ENCODE measurements at places on chromosomes 16 and 17. TPM values are rescaled to one million over a fixed set of nuclear protein-coding genes. Genes with fewer than 3 reads are reported as not detected.

Gene NPW
- 0.60 TPM for total RNA-seq

Gene INCA1
- total RNA-seq = 0.14 TPM

Gene PRSS33
- not detected for total RNA-seq

Gene FNDC8
- not detected for total RNA-seq

Gene HS3ST3A1
- total RNA-seq = 0.28 TPM

Gene CACNB1
- 6.2 TPM for total RNA-seq

Gene HEATR9
- not detected for total RNA-seq

Gene GFAP
- 0.10 TPM for total RNA-seq

Gene CCDC78
- 2.7 TPM for total RNA-seq

Gene CACNG1
- total RNA-seq = not detected

Gene TMEM231
- 9.0 TPM for total RNA-seq

Gene KRTAP2-3
- 1.8 TPM for total RNA-seq

Gene SBK1
- 0.14 TPM for total RNA-seq

Gene BEAN1
- 0.14 TPM for total RNA-seq

Gene RCVRN
- total RNA-seq = not detected

Gene STAC2
- total RNA-seq = not detected

Gene TBX21
- not detected for total RNA-seq

Gene ZNF213
- 4.4 TPM for total RNA-seq

Gene CACNG5
- total RNA-seq = not detected

Gene WNK4
- 0.28 TPM for total RNA-seq

Gene NSRP1
- 16.9 TPM for total RNA-seq

Gene AGRP
- total RNA-seq = not detected

Gene SOST
- not detected for total RNA-seq

Gene ADAP2
- 0.65 TPM for total RNA-seq

Gene ABCA6
- total RNA-seq = 0.07 TPM

Gene PRDM7
- not detected for total RNA-seq

Gene CCL7
- not detected for total RNA-seq

Gene FGF11
- total RNA-seq = 16.9 TPM

Gene RPL26
- total RNA-seq = 2,517 TPM

Gene SCNN1B
- total RNA-seq = 0.07 TPM

Gene CLEC18A
- total RNA-seq = 0.11 TPM

Gene TP53TG3B
- total RNA-seq = not detected

Gene SLC16A6
- total RNA-seq = not detected

Gene KRT33A
- total RNA-seq = not detected

Gene TBC1D3B
- 0.81 TPM for total RNA-seq

Gene ACSM5
- total RNA-seq = not detected

All from foreskin keratinocyte (primary cell).